ENCODE measurements at places on chromosomes 1 and 21. TPM values are rescaled to one million over a fixed set of nuclear protein-coding genes. Genes with fewer than 3 reads are reported as not detected.

GRCh38 chr21:17988102-17988437, 168.9 kb upstream of the C21orf91 start:
- H3K4me1 ChIP-seq, result no peaks in the 10 kb centered on the region
- no peaks in the 10 kb centered on the region for H3K27me3 ChIP-seq
- H3K27ac ChIP-seq, result no peak overlapping the region

GRCh38 chr1:85342207-85342606, 65.8 kb upstream of the BCL10 start:
- peaks cover 2% of the 10 kb centered on the region for H3K4me1 ChIP-seq
- no peaks in the 10 kb centered on the region for H3K27me3 ChIP-seq
- peak; percentile 42 for DNase-seq
- H3K27ac ChIP-seq, result peak overlapping the region; percentile 49
- no peaks in the 10 kb centered on the region for H3K36me3 ChIP-seq
- no peak overlapping the region for H3K4me3 ChIP-seq

FCAMR gene
- not detected for total RNA-seq

NCMAP gene
- 0.18 TPM for total RNA-seq

DNA sequence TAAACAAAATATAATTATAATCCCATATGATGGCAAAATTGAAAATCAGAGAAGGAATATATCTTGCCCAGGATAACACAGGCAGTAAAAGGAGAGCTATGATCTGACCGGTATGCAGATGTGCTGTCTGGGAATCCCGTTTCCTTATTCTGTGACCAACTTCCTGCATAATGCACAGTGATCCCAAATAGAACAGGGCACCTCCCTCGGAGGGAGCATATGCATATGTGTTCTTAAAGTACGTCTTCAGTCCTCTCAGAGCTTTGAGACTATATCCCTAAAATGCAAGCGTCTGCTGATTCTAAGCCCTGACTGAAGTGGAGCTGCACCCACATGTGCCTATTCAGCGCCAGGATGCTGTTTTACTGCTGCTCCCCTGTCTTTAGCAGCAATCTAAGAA, 366.1 kb upstream of the PTBP2 start:
- no peaks in the 10 kb centered on the region for H3K4me1 ChIP-seq
- peak; percentile 27 for DNase-seq
- H3K36me3 ChIP-seq, result no peaks in the 10 kb centered on the region
- H3K27me3 ChIP-seq, result no peaks in the 10 kb centered on the region
- no peak overlapping the region for H3K27ac ChIP-seq

PLEKHN1 gene
- total RNA-seq, result not detected

DNA sequence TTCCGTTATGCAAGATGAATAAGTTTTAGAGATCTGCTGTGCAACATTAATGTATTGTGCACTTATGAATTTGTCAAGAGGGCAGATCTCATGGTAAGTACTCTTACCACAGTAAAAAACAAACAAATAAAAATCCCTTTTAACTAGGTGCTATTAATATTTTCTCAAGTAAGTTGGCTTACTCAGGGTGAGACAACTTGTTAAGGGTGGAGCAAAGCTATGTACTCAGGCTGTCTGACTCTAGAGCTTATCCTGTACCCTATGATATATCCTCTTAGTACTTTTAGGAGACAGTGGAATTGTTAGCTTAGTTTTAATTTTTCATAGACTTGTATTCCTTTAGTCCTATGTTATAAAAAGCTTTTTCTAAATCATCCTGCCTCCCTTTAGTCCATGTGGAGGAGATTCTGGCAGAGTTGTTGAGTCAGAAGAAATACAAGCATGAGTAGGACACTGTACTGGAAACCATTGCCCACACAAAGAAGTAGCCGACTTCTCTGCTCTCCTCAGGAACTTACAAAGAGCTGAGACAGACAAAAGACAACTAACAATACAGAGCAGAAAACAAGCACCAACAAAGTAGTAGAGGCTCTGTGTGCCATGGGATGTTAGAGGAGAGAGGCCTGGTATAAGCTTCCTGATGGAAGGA, 49.2 kb downstream of the S1PR1 start:
- no peaks in the 10 kb centered on the region for H3K27me3 ChIP-seq
- H3K27ac ChIP-seq, result no peak overlapping the region
- no peak for DNase-seq
- no peak overlapping the region for H3K4me3 ChIP-seq
- no peaks in the 10 kb centered on the region for H3K36me3 ChIP-seq
- H3K4me1 ChIP-seq, result no peaks in the 10 kb centered on the region
